Pons (tissue), 1 donor: ENCODE measurements at places on chromosomes 12 and 14.

- no peak for DNase-seq
These were observed 1.8 kb downstream of the SPSB2 start for GRCh38 chr12:6871052-6871957.

DNA sequence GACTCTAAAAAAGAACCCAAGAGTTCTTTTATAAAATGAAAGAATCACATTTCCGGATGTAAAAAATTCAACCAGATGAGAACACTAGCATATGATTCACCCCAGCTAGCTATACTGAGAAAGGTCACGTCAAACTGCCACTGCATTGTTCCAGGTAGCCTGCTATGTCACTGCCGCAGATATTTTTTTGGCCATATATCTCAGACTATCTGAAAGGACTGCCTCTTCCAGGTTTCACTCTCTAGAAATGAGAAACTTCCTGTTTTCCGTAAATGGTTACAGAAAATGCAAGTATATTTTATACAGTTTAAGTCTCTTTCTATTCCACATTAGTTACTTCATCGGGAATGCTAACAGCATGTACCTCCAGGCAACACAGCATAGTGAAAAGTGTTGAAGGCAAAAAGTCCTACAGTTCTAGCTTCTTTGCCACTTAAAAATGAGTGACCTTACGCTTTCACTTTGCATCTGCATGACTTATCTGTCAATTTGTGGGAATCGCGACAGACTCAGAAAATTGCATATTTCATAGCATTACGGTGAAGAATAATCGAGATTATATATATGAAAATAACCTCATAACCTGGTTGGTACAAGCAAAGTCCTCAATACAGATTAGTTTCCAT lies 105.2 kb downstream of the MED13L start:
- no peak for DNase-seq

DNA sequence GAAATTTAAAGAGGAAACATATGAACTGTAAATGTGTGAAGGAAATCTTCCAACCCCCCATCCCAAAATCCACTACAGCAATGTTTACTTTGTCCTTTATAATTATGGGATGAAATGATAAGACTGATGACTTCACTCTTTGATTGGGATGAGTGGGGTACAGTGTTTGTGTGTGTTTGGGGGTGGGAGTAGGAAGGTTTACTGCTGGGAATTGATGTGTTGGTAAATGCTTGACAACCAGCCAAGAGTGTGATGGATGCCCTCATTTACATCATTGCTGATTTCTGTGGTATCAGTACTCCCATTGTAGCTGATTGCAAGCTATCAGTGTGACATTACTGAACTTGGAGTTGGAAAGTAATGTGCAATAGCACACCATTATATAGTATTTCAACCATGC lies 90.9 kb downstream of the KCNMB4 start:
- DNase-seq: no peak

DNA sequence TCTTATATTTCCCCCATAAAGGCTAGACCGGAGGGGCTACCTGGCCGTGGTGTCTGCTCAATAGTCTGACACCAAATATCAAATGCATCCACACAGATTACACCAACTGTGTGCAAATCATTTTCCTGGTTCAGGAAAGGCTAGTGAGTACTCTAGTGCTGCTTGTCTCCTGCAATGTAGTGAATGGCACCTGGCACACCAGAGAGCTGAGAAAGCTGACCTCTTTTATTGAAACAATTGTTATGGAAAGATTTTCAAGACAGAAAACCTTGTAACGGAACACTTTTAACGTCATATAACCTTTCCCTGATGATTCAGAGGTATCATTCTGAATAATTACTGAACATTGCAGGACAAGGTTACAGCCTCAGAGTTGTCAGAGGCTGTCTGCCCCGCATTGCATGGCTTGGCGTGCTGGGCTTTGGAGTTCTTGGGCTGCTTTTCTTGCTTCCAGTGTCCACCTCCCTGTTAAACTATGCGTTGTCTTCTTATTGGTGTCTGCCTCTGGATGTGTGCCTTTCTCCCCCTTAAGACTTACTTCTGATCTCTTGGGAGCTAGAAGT lies 40.7 kb upstream of the HDAC7 start:
- no peak for DNase-seq

DNA sequence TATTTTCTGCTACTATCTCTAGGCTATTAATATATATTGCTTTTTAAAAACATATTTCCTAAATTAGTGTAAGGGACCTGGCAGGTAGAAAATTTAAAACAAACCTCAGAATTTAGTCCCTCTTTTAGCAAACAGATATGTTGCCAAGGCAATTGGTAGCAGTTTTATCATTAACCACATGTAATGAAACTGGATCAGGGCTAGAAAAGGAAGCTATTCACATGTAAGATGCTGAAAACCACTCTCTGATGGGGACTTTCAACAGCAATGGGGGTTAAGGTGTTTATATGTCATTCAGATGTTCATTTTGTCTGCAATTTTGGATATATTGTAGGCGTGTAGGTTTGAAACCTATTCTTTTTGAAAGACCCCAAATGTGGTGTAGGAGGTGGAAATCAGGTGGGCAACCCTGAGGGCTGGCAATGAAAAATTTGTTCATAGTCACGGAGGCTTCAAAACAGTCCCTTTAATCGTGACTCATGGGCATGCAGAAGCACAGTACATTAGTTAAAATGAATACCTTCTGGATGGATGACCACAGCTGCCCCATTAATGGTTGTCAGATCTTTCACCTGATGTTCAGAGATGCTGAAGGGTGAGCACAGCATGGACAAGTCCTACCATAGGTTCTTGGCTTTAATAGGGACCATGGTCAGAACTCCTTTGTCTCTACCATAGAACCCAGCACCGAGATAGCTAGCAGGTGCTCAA lies 5.9 kb upstream of the PKP2 start:
- no peak for DNase-seq

- no peak for DNase-seq
These were observed 266.9 kb downstream of the DUSP6 start for GRCh38 chr12:89085421-89085820.

DNA sequence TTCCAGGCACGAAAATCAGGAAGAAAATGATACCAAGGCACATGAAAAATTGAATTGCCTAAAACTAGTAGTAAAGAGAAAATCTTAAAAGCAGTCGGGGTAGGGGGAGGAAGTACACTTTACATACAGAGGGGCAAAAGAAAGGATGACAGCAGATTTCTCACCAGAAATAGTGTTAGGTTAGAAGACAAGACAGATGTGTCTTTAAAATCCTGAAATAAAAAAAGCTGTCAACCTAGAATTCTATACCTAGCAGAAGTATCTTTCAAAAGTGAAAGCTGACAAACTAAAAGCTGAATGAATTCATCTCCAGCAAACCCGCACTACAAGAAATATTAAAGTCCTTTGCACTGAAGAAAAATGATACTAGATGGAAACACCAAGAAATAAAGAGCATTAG lies 280.4 kb downstream of the FOXN3 start:
- DNase-seq: no peak
